ENCODE measurements at places on chromosomes 12 and 14.
A peak's percentile ranks its signal among the peaks of the same experiment; 100 is the strongest.

DNA sequence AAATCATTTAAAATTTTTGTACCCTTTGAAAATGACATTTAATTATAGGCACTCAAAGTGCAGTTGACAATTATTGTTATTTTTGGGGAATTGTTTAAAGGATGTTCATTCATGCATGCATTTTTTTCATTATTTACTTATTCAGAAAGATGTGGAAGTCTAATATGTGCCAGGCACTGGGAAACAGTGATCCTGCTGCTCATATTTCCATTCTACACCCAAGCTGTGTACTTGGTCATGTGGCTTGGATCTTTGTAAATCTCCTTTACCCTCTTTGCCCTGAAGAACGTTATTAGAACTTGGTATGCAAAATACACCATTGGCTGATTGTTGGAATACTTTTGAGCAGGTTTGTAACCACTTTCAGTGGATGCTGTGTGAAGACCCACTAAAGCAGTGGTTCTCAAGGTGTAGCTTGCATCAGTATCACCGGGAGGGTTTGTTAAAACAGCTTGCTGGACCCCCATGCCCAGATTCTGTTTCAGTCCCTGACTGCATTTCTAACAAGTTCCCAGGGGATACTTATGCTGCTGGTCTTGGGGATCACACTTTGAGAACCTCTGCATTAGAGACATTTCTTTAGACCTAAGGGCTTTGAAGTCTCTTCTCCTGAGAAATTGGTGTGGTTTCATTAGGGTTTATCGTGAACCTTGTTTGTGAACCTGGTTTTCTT, 47.5 kb downstream of the PRKCH start:
- no peak for DNase-seq

GRCh38 chr14:95069018-95069417, 88.3 kb downstream of the DICER1 start:
- no peak for DNase-seq

GRCh38 chr12:6919588-6919987, 5.2 kb downstream of the ENO2 start:
- DNase-seq: no peak

- DNase-seq: peak; percentile 6
These were observed 25.2 kb downstream of the NID2 start for GRCh38 chr14:52043690-52044089.

- no peak for DNase-seq
These were observed 1255.4 kb downstream of the LRFN5 start for GRCh38 chr14:42862114-42862513.

DNA sequence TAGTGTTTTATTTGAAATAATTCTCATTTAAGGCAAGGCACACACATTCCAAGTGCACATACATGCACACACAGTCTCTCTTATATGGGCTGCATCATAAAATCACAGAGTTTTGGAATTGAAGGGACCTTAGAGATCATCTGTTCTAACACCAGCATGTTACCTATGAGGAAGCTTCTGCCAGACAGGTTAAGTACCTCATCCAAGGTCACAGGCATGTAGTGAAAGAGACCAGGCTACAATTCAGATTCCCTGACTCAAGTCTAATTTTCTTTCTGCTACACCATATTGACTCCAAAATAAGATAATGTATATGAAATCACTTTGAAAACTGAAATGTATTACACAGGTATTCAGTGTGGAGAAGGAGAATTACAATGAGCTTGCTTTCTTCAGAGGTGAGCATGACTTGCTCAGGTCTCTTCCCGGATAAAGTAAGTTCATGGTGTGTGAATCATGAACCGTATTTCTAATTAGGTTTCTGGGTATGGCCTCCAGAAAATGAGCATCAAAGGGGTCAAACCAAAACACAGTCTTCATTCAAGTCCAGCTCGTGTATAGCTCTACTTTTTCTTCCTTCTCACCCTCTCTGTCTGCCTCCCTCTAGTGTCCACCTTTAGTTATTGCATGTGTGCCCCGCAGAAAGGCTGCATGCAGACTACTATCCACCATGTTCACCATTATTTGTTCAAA, 411.9 kb downstream of the FUT8 start:
- DNase-seq: peak; percentile 22
